ENCODE measurements at places on chromosomes 2 and 18. TPM values are rescaled to one million over a fixed set of nuclear protein-coding genes. Genes with fewer than 3 reads are reported as not detected.

Gene VAMP8
- total RNA-seq = 1.7 TPM

Gene LRATD1
- 0.26 TPM for total RNA-seq

Gene AKAIN1
- total RNA-seq = not detected

Gene EPAS1
- 99.0 TPM for total RNA-seq

Gene KYNU
- total RNA-seq = 0.92 TPM

Gene CRYGC
- total RNA-seq = not detected

Gene DYNC2LI1
- total RNA-seq = 25.9 TPM

Gene HPCAL1
- total RNA-seq = 46.4 TPM

Gene LYPD6B
- not detected for total RNA-seq

Gene SATB2
- total RNA-seq = 11.8 TPM

Gene LAMA1
- 0.92 TPM for total RNA-seq

Gene STAT4
- total RNA-seq = 0.31 TPM

Gene ANKRD30BL
- not detected for total RNA-seq

Gene SERPINB10
- total RNA-seq = 0.13 TPM

Gene BOLL
- not detected for total RNA-seq
